ENCODE measurements at places on chromosomes 6 and 20.

DNA sequence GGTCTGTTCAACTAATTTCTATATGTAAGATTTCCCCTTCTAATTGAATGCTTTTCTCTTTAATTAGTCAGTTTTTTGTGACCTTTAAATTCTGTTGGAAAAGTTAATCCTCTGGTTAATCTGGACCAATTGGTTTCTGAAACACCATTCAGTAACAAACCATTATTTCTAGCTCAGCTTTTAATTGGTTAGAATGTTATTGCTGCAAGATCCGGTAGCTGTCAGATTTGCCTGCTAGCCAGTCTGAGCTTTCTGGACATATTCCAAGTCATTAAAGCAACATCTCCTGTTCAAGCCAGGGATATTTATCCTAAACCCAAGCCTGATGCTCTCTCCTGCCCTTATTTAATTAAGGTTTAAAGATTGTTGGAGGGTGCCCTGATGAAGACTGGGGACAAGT lies 55.1 kb upstream of the FBXL4 start:
- no peak for DNase-seq

- DNase-seq: peak; percentile 63
These were observed 46.3 kb downstream of the EZR start for GRCh38 chr6:158772851-158773371.

- no peak for DNase-seq
These were observed 32.0 kb upstream of the SYNDIG1 start for GRCh38 chr20:24437196-24438082.

GRCh38 chr20:24981282-24981681 lies 11.3 kb downstream of the APMAP start:
- DNase-seq: no peak

Measured in inflammatory macrophage treated with lipopolysaccharide for 1 hour (primary cell).